Kidney glomerular epithelial cell (primary cell): ENCODE measurements at places on chromosomes 2 and 18.
A peak's percentile ranks its signal among the peaks of the same experiment; 100 is the strongest.

DNA sequence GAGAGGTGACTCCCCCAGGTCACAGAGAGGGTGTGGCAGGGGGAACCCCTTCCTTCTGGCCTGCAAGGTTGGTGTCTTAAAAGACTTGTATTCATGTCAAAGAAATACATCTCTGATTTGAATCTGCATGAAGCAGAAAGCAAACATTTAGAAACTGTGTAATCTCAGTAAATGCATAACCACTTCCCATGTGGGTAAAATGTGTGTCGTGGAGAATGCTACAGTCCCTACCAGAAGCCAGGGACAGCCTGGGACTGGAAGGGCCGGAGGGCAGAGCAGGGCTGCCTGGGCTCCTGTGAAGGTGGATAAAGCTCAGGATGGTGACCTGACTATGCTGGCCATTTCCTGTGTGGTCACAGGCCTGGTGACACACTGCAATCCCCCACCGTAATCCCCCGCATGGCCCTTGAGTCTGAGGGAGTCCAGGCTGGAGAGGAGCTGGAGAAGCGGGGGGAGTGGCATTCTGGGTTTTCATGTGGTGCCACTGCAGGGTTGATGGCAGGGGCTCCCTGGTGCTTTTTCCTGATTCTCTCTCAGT lies 102.2 kb downstream of the LRRC30 start:
- no peak for DNase-seq

DNA sequence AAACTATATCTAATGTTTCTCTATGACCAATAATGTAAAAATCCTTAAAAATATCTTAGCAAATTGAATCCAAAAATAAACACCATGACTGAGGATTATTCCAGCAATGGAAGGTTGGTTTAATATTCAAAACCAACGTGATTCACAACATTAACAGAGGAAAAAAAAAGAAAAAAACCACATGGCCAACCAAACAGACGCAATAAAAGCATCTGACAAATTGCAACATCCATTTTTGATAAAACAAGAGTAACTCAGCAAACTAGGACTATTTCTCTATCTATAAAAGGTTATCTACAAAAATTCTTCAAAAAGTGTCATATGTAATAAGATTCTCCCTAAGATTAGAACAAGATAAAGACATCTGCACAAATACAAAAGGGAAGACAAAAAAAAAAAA lies 28.9 kb downstream of the PPP3R1 start:
- no peak for DNase-seq

GRCh38 chr2:159411460-159411859 lies 125.0 kb upstream of the WDSUB1 start:
- no peak for DNase-seq

- no peak for DNase-seq
These were observed 5.3 kb upstream of the PLEKHH2 start for GRCh38 chr2:43631618-43632317.

- DNase-seq, result no peak
These were observed 138.1 kb upstream of the ALKAL2 start for GRCh38 chr2:425947-426346.

- DNase-seq, result no peak
These were observed 74.6 kb upstream of the RNF152 start for GRCh38 chr18:61967252-61967891.

DNA sequence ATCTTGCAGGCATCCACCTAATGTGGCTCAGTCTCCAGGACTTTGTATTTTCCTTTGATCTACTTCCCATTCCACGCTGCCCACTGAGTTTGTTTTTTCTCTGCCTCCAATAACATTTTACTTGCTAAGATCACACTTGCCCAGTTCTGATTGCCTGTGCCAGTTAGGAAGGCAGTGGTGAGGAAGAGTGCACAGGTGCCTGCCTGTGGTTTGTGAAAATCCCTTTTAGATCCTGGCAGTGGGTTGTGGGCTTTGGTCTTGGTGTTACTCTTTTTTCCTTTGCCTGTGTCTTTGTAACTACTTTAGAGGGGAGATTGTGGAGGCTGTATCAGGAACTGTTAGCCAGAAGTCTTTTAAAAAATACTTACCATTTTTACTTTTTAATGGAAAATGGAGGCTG lies 36.9 kb upstream of the KCNG2 start:
- DNase-seq, result no peak

DNA sequence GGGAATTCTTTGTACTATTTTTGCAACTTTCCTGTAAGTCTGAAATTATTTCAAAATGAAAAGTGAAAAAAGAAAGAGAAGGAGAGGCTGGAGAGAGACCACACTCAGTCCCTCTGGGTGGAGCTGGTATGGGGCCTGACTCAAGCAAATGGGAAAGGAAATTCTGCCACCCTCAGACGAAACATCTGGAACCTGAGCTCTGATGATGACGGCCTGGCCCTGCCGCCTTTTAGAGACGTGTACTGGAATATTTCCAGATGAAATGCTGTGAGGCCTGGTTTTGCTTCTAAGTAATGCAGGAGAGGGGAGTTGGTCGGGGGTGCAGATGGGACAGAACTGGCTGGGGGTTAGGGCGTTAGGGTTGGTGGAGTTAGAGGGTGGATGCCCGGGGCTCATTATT lies 57.4 kb upstream of the GLI2 start:
- DNase-seq, result no peak

GRCh38 chr2:226098861-226099745 lies 699.6 kb downstream of the NYAP2 start:
- no peak for DNase-seq

GRCh38 chr2:46336283-46336959 lies 39.2 kb downstream of the EPAS1 start:
- no peak for DNase-seq

- no peak for DNase-seq
These were observed 1.2 kb downstream of the CNOT9 start for GRCh38 chr2:218569661-218570500.

DNA sequence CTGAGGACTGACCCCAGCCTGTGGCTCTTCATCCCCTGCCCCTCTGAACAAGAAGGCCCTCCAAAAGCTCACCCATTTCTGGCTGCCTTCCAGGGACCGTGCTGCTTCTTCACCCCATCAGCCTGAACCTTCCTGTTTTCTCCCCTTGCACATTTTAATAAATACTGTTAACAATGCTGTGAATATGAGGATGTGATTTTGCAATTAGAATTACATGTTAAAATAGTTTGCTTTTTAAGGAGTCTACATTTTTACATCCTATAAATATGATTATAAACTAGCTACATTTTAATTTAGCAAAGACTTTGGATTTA lies 4.0 kb downstream of the SNTG2 start:
- no peak for DNase-seq

DNA sequence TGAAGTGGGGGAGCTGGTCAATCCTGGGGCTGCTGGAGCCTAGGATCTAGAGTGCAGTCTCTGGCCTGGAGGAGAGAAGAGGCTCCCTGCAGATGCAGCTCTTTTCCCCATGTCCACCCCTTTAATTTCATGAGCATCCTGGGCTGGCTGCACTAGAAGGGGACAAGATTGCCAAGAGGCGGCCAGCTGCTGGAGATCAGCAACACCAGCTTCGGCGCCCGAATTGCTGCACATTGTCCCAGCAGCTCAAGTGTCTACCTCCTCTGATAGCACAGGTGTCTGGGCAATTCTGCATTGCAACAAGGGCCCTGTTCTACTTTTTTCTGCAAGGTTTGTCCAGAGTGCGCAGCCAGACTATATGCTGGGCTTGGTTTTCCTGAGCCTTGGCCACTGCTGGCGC lies 125.7 kb downstream of the AGAP1 start:
- DNase-seq, result no peak

- peak; percentile 59 for DNase-seq
These were observed 18.8 kb upstream of the MREG start for GRCh38 chr2:216031960-216032689.

DNA sequence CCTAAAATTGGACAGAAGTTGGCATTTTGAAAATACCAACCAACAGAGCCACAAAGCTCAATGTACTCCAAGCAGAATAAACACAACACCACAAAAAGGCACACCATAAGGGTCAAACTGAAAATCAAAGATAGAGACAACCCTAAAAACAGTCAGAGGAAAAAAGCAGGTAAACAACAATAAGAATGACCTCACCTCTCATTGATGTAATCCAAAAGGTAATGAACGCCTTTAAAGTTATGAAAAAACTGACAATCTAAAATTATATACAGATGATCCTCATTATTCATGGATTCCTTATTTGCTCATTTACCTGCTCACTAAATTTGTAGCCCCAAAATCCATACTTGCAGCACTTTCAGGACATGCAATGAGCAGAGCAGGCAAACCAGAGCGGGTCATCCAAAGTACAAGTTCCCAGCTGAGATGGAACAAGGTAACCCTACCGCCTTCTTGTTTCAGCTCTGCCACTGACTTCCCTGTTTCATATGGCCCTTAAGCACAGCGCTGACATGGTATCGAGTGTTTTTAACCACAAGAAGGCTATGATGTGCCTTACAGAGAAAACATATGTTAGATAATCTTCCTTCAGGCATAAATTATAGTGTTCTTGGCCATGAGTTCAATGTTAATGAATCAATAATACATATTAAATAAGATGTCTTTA lies 17.0 kb downstream of the RTN4 start:
- DNase-seq, result no peak

DNA sequence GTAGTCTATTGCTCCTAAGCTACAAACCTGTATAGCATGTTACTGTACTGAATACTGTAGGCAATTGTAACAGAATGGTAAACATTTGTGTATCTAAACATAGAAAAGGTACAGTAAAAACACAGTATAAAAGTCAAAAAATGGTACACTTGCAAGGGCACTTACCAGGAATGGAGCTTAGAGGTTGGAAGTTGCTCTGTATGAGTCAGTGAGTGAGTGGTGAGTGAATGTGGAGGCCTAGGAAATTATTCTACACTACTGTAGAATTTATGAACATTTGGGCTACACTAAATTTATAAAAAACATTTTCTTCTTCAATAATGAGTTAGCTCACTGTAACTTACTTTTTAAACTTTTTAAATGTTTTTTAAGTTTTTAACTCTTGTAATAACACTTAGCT lies 19.0 kb downstream of the NABP1 start:
- no peak for DNase-seq

GRCh38 chr2:28658369-28658768 lies 93.3 kb upstream of the PPP1CB start:
- peak; percentile 38 for DNase-seq

GRCh38 chr2:219250049-219250781 lies 2.8 kb upstream of the TUBA4B start:
- DNase-seq, result no peak

GRCh38 chr2:104388296-104388695 lies 465.6 kb upstream of the POU3F3 start:
- no peak for DNase-seq

- DNase-seq, result peak; percentile 24
These were observed 743 bp downstream of the HADHA start for GRCh38 chr2:26243470-26244308.

DNA sequence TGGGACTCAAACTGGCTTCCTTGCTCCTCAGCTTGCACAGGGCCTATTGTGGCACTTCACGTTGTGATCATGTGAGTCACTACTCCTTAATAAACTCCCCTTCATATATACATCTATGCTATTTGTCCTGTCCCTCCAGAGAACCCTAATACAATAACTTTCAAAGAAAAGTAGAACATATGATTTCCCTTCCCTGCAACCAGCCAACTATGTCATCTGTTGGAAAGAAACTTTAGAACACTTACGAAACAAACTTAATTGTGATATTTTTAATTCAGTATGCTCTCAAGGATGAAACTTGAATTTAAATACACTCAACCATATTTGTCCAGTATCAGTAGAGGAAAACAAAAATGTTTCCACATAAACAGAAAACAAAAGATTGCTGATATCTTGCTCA lies 84.4 kb downstream of the DYM start:
- DNase-seq, result no peak

DNA sequence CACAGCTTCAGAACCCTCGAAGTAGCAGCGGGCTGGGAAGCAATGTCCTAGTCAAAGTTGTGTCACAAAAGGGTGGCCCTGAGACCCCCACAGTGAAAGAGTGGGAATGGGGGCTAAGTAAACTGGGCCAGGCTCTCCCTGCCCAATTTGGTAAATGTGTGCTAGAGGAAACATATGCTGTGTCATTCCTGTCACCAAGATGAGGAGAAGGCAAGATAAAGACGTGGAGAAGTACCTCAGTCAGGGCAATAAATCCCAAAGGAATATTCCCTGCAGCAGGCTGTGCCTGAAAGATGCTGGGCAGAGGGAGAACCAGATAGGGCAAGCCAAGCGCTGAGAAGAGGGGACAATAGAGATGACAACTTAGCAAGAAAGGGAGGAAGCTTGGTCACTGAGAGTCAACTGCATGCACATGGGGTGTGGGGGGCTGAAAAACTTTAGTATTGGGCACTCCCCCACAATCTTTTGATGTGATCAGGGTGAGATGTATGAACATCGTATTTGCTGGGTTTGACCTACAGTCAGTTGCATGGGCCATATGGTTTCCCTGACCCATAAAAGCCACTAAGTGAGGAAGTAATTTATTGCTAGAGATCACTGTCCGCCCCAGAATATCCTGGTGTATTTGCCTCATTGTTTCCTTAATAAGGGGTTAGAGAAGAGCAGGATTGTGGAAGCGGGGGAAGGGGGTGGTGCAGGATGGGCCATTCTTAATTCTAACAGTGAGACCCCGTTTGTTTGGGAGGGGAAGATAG lies 49.9 kb upstream of the CXCR4 start:
- no peak for DNase-seq

DNA sequence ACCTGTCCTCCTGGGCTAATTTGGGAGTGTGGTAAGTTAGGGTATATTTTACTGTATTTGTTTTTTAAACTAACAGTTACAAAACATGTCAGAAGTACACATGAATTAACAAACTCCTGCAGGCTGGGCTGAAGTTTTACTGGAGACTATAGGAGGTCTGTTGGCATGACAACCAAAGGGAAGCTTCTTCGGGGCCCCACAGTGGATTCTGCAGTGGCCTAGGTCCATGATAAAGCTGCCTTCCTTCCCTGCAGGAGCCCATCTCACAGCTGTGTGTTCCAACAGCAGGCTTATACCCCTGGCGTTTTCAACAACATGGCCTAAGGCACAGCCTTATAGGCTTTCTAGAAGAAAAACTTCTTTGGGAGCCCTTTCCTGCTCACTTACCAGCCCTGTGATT lies 128.0 kb upstream of the SETBP1 start:
- no peak for DNase-seq

- DNase-seq, result no peak
These were observed 54.5 kb downstream of the USP37 start for GRCh38 chr2:218513676-218514075.

DNA sequence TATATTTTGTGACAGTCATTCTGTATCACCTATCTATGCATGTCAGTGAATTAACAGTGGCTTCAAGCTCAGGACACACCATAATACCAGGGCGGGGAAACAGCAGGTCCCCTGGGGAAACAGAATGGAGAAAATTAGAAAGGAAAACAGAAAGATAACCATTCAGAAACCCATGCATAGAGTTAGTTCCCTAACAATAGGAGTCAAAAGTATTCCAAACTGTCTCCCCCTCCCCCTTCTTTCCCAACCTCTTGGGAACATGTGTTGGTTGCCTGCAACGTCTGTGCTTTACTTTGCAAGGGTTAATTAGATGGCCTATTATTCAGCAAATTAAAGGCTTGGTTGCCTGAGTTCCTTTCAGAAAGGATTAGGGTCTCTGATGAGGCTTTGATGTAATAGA lies 176.4 kb downstream of the MYO3B start:
- DNase-seq, result no peak

- DNase-seq, result peak; percentile 82
These were observed 70.1 kb downstream of the QPCT start for GRCh38 chr2:37414470-37414949.
